ENCODE measurements at places on chromosomes 3 and 15.

DNA sequence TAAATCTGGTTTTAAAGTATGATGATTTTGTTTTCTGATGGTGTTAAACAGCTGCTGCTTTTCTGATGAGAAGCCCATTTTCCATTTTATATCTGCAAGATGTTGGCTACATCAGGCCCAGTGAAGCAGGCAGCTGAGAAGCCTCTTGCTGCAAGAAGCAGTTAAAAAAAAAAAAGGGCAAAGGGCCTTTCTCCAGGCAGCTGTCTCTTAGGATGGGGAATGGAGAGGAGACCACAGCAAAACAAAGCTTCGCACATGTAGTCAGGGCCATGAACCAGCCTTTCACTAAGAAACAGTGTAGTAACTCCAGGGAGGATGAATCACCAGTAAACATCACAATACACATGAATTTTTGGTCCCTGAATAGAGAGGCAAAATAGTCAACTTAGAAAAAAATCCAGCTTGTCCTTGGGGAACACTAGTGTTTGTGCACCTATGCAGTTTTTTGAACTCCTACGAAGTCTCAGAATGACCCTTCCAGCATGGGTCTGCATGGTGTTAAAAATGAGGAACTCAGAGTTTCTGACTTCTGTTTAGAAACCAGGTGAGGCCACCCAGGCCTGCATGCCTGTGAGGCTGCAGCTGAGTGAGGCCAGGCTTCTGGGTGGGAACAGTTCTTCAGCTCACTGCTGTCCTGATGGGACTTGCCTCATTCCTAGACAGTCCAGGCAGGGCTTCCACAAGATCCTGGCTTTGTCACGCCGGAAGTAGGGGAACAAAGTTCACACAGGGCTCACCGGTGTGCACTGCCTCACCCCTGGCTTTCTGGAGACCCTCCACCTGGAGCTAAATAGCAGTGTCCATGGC lies 518.7 kb downstream of the MCTP2 start:
- DNase-seq = no peak

DNA sequence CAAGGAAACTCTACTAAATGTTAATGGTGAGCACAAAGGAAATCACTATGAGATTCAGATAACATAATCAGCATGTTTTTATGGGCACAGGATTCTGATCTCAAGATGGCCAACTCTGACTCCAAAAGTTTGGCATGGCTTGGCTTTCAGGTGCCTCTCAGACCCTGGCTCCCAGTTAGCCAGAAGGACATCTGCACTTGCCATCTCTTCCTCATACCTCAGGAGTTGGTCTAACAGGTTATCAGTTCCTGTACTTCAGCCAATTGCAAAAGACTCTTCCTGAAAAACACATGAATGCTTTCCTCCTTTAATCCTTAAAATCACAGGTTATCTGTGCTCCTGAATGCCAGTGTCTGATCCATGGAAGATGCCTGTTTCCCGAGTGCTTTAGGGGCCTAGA lies 25.0 kb downstream of the TMPRSS7 start:
- no peak for DNase-seq

DNA sequence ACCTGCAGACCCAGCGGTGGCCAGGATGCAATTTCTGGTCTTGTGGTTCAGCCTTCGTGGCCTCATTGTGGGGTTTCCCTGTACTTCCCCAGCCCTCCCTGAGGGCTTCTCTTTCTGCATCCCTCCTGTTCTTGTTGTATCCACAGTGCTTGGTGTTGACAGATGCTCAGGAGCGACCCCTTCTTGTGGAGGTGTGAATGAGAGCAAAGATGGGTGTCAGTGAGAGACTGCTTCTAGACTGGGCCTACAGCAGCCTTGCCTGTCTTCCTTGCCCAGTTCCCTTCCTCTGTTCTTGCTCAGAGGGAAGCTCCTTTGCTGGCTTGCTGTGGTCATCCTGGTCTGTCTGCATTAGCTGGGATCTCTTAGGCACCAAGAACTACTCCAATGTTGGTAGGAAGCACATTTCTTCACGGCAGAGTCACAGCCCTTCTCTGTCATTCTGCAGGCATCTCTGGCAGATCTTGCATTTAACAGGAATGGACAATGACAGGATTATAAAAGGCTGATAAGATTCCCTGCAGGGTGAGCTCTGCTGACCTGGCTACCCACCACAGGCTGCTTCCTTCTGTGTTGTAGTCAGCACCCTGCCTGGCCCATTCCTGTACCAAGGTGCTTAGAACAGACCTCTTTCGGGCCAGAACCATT lies 317.8 kb upstream of the C2CD4B start:
- DNase-seq = no peak

- no peak for DNase-seq
Observed at GRCh38 chr15:48090666-48091065, 30.1 kb upstream of the SLC24A5 start.

DNA sequence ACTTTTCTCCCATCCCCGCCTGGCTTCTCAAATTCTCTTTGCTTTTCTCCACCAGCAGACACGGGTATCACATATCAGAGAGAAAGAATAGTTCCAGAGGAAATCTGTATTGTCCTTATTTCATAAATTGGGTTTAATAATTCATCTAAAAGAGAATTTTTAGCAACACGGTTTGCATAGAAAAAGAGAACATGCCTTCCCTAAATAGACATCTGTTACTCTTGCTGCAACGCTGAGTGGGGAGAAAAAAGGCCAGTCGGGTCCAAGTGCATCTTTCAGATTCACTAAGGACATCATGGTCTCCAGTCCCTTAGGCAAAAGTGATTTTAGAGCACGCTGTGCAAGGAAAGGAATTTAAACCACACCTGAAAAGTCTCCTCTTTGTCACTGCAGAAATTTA lies 201.3 kb downstream of the ABHD5 start:
- no peak for DNase-seq

DNA sequence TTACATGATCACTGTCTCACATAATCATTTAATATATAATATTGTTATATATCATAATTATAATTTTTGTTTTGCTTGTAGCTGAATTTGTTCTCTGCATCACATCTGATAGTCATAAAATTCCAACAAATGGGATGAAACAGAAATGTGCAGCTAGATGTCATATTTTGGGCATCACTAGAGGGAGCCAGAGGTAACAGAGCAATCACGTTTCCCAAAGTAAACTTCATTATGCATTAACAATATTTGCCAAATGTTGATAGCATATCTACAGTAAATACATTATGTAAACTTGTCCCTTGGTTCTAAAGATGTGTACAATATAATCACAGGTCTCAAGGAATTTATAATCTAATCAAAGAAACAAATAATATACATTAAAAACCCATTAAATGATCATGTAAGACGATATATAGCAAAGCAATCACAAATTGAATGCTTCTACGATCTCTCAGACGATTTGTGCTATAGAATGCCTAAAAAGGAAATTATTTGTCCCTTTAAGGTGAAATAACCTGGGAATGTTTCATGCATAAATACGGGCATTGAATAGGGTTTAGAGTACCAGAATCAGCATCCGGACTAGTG lies 234.2 kb upstream of the MCTP2 start:
- DNase-seq = no peak

DNA sequence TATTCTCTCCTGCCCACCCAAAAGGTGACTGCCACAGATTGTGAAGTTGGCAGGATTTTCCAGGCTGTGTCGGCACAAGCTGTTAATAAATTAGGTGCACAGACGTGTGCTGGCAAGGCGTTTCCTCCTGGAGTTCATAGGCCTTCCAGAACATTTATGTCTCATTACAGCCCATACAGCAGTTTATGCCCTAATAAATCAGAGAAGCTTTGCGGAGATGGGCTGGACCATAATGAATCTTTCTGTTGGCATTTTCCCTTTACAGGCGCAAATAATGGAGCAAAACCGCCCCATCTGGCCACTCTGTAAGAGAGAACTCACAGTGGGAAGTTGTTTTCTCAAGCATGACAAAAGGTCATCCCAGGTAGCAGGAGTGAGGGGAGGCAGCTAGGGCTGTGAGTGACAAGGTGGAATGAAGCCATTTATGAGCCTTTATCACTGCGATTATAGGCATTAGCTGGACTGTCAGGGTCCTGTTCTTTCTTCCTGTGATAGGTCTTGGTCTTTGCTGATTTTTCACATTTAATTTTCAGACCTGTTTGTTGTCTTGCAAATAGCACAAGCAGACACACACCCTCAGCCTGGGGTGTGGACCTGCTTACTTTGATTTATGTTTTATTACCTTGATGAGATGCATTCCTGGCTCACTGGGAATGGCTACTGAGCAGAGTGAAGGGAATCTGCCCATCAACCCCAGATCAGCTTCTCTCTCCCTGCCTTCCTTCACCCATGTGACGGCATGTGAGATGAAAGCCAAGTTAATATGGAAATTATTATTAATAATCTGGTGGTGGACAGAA lies 257.5 kb downstream of the LRTM1 start:
- no peak for DNase-seq
